Thyroid gland (tissue), 4 donors: ENCODE measurements at places on chromosomes 3 and 15.

DNA sequence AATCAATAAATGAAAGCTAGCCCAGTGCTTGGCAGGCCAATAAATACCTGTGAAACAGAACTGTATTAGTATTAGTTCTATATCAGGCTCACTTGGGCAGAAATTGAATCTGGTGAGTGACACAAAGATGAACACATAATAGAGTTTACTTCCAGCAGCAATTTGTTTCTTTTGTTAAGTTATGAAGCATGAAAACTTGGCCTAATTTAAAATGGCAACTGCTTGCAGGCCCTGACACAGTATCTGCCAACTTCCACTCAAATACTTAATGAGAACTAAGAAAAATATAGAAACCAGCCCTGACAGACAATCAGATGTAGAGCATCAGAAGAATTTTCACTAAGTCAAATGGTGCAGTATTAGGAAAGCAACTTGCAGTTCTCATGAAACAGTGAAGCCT is 37.6 kb upstream of the LRIG1 start:
- H3K27ac ChIP-seq, result no peak overlapping the region
- H3K4me3 ChIP-seq, result no peak overlapping the region
- H3K27me3 ChIP-seq, result no peaks in the 10 kb centered on the region
- no peak for DNase-seq

DNA sequence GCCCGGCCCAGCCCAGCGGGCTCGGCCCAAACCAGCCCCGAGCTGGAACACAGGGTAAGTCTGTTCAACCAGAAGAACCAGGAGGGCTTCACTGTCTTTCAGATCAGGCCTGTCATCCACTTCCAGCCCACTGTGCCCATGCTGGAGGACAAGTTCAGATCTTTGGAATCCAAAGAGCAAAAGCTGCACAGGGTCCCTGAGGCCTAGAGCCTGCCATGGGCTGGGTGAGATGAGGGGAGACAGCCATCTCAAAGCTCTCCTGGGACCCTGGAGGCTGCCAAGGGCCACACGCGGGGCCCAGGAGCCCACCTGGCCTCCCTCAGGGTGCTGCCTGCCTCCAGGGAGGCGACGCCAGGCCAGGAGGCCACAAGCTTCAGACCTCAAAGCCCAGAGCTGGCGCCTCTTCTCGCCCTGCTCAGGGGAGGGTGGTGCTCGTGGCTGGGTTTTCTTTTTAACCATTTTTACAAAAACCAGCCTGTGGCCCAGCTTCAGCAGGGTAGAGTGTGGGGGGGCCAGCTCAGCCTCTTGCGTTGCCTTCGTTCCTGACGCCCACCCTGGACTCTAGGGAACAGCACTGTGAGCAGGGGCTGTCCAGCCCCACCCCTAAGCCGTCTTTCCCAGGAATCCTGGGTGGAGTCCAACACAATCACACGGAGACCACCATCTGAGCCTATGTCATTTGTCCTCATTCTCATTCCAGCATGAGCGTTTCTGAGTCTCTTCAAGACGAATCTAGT is 107.0 kb downstream of the ETFA start:
- no peak overlapping the region for H3K27ac ChIP-seq
- DNase-seq, result no peak
- no peaks in the 10 kb centered on the region for H3K36me3 ChIP-seq
- H3K4me3 ChIP-seq, result no peak overlapping the region

GRCh38 chr15:52005748-52006701 is 13.0 kb upstream of the MAPK6 start:
- no peaks in the 10 kb centered on the region for H3K27me3 ChIP-seq
- peak; percentile 48 for DNase-seq
- H3K4me1 ChIP-seq, result peaks cover 6% of the 10 kb centered on the region
- peak overlapping the region; percentile 41 for H3K27ac ChIP-seq
- H3K36me3 ChIP-seq, result no peaks in the 10 kb centered on the region
- H3K4me3 ChIP-seq, result no peak overlapping the region

DNA sequence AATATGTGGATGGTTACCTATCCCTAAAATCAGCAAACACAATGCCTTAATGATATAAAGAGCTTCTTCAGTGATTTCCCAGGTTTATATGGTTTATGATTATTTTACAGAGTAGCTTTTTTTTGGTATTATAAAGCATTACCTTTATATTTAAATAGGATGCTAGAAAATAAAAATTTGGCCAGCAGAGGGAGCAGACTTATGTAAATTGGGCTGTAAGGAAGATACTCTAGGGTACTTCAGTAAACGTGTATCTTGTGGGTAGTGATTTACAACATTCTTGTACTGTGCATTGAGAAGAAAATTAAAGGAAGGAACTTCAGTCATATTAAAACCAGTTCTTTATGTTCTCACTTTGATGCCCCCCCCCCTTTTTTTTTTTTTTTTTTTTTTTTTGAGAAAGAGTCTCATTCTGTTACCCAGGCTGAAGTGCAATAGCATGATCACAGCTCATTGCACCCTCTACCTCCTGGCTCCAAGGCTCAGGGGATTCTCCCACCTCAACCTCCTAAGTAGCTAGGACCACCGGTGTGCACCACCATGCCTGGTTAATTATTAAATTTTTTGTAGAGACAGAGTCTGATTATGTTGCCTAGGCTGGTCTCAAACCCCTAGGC is 167.9 kb downstream of the BBX start:
- H3K4me1 ChIP-seq, result no peaks in the 10 kb centered on the region
- no peaks in the 10 kb centered on the region for H3K27me3 ChIP-seq
- DNase-seq, result no peak
- H3K27ac ChIP-seq, result no peak overlapping the region
- H3K4me3 ChIP-seq, result no peak overlapping the region

GRCh38 chr3:97992547-97993173 is 20.4 kb upstream of the RIOX2 start:
- DNase-seq, result no peak
- no peak overlapping the region for H3K4me3 ChIP-seq
- no peaks in the 10 kb centered on the region for H3K36me3 ChIP-seq

DNA sequence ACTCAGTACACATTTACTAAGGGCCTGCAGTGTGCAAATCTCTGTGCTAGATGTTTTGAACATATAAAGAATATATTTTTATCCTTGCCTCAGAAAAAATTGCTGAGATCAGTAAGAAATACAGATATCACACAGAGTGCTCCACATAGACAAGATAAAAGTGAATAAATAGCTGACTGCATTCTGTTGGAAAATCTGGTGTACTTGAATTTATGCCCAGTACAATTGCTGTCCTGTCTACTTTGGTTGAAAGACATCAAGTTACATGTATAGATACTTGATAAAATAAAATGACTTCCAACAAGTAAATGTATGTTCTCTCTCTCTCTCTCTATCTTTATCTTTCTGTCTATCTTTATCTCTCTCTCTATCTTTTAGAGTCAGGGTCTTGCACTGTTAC is 381.2 kb upstream of the CBLB start:
- H3K4me1 ChIP-seq, result no peaks in the 10 kb centered on the region
- H3K4me3 ChIP-seq, result no peak overlapping the region
- DNase-seq, result no peak

DNA sequence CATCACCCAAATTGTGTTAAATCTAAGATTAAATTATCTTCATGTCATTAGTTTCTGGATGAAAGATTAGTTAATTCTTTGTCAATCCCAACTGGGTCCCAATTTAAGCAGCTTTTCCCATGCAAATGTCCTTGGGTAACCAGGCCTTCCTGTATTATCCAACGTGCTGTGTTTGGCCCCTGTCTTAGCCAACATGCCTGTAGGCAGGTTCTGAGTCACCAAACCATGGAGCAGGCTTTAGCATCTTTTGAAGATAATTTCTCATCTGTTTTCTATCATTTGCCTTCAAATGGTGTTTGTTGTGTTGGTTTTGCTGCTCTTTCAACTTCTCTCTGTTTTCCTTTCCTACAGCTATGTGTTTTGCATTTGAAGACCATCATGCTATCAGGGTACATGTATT is 216.2 kb downstream of the ITPR1 start:
- peaks cover 10% of the 10 kb centered on the region for H3K4me1 ChIP-seq
- peaks cover 30% of the 10 kb centered on the region for H3K36me3 ChIP-seq
- no peak overlapping the region for H3K4me3 ChIP-seq
- H3K27me3 ChIP-seq, result no peaks in the 10 kb centered on the region
- DNase-seq, result no peak

GRCh38 chr3:138060792-138061191 is 50.8 kb downstream of the CLDN18 start:
- H3K27me3 ChIP-seq, result no peaks in the 10 kb centered on the region
- peaks cover 4% of the 10 kb centered on the region for H3K36me3 ChIP-seq
- no peak for DNase-seq
- H3K27ac ChIP-seq, result no peak overlapping the region

DNA sequence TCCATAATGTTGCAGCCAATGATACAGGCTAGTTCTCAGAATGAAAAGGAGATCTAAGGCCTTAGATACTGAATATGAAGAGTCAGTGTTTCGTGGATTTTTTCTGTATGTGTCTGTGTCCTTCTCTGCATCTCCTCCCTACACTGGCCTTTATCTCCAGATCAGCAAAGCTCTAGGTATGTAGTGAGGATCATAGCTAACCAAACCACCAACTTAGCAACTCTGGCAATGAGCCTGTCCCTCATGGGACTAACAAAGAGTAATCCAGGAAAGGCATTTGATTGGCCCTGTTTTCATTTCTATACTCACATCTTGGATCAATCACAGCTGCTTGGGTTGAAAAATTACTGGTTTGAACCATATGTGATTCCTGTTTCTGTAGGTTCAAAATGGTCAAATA is 18.6 kb upstream of the CNTN3 start:
- H3K36me3 ChIP-seq, result no peaks in the 10 kb centered on the region
- no peak for DNase-seq
